ENCODE measurements at places on chromosomes 12 and 14.

DNA sequence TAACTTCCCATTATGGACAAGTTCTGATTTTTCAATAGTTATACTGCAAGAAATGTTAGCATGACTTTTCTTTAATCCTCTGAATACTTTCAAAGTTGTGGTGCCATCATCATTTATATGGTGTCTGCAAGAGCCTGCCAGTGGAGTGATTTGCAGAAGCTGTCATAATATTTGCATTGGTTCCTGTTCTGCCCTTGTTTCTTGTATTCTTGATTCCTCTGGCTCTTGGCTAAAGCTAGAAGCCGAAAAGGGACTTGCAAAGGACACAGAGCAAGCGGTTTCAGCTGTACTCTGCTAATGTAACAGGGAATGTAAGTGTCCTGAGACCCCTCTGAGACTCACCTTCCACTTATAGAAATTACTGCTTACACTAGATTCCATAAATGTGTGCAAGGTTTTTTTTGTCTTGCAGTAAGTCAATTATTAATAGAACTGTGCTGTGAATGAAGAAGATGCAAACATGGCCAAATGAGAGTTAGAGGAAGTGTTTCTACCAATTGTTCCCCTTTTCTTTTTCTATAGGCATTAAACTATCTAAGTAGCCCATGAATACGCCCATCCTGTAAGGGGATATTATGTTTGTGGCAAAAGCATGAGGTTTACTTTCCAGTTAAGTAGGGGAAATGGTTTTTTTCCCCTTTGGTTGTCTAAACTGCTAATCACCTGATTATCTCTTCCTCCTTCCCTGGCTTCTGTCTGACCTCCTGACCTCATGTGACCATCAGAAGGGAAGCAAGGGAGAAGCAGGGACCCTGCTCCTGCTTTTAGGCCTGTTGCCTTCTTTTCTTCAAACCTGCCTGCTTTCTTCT lies 5.3 kb downstream of the DYRK4 start:
- no peak for DNase-seq

DNA sequence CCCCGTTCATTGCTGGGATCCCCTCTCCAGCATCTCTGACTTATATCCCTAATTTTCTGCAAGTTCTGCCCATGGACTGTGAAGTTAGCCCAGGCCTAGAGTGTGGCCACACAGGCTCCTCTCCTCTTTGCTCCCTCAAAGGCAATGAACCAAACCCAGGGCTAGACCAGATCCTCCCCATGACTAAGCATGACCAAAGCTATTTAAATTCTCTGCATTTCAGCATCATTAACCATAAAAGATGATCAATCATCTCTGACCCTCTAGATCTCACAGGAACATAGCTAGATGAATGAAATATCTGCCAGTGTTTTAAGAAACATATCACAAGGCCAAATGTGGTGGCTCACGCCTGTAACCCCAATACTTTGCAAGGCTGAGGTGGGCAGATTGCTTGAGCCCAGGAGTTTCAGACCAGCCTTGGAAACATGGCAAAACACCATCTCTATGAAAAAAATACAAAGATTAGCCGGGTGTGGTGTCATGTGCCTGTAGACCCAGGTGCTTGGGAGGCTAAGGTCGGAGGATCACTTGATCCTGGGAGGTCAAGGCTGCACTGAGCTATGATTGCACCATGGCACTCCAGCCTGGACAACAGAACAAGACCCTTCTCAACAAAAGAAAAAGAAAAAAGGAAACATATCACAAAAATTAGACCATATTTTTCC lies 2.2 kb upstream of the KRT3 start:
- no peak for DNase-seq

DNA sequence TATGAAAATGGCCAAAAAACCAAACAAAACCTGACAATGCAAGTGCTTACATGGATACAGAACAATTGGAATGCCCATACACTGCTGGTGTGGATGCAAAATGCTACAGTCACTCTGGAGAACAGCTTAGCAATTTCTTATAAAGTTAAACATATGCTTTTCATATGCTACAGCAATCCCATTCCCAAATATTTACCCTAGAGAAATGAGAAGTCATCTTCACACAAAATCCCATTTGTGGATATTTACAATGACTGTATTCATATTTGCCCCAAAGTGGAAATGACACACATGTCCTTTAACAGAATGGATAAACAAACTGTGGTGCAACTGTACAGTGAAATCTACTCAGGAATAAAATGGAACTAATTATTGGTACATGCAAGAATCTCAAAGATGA lies 20.4 kb downstream of the SAV1 start:
- no peak for DNase-seq

GRCh38 chr14:61179796-61180398 lies 101.2 kb downstream of the TMEM30B start:
- DNase-seq = no peak

DNA sequence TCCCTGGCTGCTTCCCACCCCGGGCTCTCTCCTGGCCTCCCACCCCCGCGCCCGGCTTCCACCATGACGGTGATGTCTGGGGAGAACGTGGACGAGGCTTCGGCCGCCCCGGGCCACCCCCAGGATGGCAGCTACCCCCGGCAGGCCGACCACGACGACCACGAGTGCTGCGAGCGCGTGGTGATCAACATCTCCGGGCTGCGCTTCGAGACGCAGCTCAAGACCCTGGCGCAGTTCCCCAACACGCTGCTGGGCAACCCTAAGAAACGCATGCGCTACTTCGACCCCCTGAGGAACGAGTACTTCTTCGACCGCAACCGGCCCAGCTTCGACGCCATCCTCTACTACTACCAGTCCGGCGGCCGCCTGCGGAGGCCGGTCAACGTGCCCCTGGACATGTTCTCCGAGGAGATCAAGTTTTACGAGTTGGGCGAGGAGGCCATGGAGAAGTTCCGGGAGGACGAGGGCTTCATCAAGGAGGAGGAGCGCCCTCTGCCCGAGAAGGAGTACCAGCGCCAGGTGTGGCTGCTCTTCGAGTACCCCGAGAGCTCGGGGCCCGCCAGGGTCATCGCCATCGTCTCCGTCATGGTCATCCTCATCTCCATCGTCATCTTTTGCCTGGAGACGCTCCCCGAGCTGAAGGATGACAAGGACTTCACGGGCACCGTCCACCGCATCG lies 1.8 kb downstream of the KCNA1 start:
- DNase-seq = no peak

DNA sequence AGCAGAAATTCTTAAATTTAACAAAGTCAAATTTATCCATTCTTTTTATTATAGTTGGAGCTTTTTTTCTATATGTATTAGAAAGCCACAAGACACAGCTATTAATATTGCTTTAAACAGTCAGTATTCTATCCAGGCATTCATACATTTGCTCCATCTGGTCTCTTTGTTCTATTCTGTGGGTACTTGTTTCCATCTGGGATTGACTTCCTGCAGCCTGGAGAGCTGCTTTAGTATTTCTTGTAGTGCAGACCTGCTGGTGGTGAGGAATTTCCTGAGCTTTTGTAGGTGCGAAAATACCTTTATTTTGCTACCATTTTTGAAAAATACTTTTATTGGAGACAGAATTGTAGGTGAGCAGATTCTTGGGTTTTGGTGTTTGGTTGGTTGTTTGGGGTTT lies 29.0 kb downstream of the CCDC60 start:
- no peak for DNase-seq

Measured in activated gamma-delta T cell treated with anti-CD3 and anti-CD28 coated beads, Interleukin-2, amount 50 U/mL, for 16 hours (primary cell).